NCI-H82 (cell line): ENCODE measurements at places on chromosomes 7 and 10.

GRCh38 chr7:20235288-20235687 is 18.1 kb upstream of the MACC1 start:
- no peak for DNase-seq

DNA sequence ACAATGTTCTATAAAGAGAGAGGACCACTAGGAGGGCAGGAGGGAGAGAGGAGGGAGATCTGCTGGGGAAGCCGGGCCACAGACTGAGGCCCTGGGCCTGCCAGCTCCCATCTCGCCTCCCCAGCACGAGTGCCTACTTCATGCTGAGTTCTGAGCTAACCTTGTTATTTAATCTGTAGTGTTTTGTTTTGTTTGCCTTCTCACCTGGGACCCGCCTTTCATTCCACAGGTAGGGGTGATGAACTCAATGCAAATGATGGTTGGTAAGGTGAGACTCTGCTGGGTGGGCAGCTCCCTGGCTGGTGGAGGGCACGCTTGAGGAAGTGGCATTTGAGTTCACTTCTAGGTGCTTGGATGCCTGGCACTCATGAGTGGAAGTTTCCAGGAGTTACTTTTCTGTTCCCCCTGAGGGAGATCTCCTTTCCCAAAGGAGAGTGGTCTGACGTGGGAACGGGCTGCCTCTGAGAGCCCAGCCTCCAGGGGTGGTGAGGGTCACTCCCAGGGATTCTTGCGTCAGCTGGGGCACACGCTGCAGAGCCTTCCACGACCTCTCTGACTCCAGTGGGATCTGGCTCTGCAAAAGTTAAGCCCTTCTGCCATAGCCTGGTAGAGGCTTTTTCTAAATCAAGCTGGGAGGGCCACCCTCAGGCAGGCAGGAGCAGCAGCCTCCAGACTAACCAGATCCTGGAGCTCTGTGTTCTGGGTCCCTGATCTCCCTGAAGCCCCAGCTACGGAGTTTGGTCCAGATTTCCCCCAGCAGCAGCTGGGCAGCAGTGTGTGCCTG is 22.4 kb downstream of the UBTD1 start:
- DNase-seq: no peak

DNA sequence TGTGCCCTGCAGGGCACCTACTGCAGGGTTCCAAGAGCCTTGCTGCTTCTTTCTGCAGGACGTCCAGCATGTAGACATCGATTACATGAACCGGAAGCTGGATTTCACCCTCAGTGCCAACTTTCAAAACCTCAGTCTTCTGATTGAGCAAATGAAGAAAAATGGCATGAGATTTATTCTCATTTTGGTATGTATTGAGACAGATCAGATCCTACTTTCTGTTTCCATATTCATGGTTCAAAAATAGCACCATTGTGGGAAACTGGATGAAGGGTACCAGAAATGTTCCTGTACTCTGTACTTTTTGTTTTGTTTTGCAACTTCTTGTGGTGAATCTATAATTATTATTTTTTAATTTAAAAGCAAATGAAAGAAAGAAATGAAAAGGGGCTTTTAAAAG is 64.1 kb downstream of the MGAM2 start:
- no peak for DNase-seq

DNA sequence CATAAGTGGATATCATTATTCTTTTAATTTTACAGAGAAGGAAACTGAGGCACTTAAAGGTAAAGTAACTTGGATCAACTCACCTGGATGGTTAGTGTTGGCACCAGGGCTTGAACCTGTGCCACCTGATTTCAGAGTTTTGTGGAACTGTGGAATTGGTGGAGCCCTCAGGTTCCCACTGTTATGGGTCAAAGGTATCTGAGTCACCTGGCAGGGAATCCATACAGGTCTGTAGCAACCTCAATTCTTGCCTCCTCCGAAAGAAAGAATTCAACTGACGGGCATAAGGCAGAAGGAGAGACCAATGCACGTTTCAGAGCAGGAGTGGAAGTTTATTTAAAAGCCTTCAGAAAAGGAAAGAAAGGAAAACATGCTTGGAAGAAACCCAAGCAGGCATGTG is 25.2 kb upstream of the ADAMTS14 start:
- no peak for DNase-seq

- no peak for DNase-seq
Observed at GRCh38 chr10:132993271-132994184, 51.2 kb upstream of the CFAP46 start.

DNA sequence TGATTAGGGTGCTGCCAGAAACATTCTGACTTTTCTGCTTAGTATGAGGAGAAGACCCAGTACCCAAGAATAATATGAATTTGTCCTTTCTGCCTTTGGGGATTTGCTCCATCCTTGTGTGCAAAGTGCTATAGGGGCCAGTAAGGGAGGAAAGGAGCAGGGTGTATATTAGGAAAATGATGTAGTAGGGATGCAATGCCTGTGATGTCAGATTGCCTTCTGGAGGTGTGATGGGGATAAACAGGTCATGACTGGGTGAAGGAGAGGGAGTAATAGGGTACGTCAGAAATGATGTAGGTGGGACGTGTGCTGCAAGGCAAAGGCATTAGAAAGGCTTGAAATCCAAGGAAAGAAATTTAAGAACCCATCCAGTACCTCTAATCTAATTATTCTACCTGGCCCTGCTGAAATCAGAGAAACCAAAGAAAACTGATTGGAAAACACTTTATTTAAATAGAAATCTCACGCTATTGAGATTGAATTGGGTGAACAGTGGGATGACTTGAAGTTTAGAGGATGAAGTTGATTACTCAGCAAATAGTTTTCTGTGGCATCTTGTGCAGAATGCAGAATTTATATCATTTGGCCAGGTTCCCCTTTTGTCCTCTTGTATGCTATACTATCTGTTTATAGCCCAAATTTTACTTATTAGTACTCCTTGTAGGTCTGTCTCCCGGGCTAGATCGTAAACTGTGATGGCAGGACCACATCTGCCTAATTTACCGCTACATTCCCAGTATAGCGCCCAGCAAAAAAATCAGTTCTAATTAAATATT is 503.9 kb downstream of the SUGCT start:
- DNase-seq: no peak

DNA sequence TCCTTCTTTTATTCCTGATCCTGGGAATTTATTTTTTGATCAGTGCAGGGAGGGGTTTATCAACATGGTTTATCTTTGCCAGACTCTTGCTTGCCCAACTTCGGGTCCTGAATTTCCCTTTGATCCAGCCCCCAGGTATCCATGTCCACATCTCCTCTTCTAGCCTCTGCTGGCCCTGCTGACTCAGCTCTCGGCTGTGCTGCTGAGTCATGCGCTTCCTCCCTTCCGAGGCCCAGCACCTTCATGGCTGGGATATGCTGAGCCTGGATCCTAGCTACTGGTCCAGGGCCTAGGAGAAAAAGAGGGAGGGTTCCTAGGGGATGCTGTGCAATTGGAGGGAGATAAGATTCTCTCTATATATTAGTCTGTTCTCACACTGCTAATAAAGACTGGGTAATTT is 380.7 kb upstream of the SHH start:
- no peak for DNase-seq

GRCh38 chr10:79179164-79179956 is 110.6 kb downstream of the ZMIZ1 start:
- peak; percentile 49 for DNase-seq

DNA sequence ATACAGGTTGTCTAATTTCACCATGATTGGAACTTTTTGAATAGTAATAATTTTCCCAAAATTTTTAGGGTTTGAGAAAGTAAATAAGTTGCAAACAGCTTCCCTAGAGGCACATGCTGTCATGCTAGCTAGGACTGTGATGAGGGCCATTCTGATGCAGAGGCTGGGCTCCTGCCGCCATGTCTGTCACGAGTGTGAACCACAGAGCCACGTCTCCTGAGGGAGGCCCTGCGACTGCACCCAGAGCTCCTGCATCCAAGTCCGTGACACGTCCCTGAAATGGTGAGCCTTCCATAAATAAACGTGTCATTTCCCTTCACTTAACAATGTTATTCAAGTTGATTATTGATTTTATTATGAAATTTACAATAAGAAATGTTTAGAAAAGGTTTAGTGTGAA is 40.0 kb downstream of the C10orf120 start:
- no peak for DNase-seq

- no peak for DNase-seq
Observed at GRCh38 chr7:38351601-38352000, 78.2 kb upstream of the TARP start.

GRCh38 chr7:42590771-42591310 is 321.0 kb downstream of the C7orf25 start:
- DNase-seq: no peak

DNA sequence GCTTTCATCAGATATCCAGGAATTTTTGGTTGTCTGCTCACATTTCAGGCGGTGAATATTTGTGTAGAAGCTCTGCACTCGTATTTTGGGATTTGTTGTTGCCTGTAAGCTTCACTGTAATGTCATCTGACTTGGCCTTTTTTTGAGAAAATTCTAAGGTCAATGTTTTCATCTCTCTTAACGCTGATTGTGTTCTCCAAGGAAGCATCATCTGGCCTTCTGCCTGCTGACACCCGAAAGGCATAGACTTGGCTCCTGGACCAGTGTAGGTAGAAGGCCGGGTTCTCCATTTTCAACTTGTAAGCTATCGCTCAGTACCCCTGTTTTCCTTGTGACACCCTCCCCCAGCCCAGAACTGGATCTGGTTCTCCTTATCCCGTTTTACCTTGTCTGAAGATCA is 44.2 kb downstream of the SLC13A1 start:
- DNase-seq: peak; percentile 32

DNA sequence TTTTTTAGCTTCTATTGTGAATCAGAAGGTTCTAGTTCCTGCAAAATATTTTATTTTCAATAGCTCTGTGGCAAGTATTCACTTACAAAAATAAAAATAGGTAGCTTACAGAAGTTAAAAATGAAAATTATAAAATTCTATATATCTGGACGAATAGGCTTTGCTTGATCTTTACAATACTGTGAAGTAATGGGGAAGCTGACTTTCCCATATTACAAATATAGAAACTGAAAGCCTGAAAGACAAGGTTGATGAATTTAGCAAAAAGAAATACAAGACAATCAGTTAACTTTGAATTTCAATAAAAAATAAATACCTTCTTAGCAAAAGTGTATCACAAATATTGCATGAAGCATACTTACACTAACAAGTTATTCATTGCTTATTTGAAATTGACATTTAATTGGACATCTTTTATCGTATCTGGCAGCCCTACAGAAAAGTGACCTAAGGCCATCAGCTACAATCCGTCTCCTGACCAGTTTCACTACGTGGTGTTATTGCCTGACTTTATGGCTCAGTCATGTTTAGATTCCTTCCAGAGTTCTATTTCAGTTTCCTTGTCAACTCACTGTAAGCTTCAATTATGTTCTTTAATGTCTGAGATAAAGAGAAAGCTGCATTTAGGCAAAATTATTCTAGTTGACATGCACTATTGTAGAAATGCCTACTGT is 310.5 kb upstream of the HGF start:
- DNase-seq: no peak

GRCh38 chr7:80997841-80998240 is 79.0 kb upstream of the SEMA3C start:
- no peak for DNase-seq

GRCh38 chr7:116592041-116592355 is 67.2 kb downstream of the CAV1 start:
- no peak for DNase-seq

- DNase-seq: no peak
Observed at GRCh38 chr10:29537799-29538198, 97.0 kb downstream of the SVIL start.

DNA sequence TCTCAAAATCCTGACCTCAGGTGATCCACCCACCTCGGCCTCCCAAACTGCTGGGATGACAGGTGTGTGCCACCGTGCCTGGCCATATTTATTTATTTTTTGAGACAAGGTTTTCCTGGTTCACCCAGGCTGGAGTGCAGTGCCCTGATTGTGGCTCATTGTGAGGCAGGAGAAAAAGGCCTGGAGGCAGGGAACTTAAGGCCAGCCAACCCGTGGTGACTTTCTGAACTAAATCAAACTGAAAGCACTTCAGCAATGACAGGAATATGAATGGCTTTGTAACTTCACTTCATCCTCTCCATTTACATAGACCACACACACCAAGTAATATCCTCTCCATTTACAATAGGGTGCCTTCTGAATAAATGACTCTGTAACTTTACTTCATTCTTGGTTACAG is 124.4 kb downstream of the CCDC3 start:
- no peak for DNase-seq

DNA sequence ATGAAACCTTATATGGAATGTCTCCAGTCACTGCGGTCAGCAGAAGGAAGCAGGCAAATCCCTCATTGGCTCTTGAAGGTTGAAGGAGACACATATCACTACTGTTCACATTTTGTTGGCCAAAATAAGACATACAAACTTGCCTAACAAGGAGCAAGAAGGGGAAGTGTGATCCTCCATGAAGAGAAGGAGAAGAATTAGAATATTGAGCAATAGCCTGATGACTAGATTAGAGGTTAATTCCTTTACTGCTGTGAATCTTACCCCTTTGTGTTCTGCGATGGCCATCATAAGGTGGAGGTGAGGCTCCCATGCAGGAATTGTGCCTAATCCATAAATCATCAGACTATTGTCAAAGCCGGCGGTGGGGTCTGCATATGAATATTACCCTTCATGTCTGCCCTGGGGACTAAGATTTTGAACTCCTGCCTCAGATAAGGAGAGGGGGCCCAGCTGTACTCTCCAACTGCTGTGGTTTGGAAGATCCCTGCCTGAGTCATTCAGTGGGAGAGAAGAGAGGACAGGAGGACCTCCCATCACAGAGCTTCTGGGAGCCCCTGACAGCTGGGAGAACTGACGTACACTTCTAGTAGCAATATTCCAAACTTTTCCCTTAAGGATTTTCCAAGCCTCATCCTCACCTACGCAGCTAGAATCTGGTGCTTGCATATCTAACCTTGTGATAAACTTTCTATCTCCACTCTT is 398.5 kb downstream of the REEP3 start:
- peak; percentile 87 for DNase-seq

DNA sequence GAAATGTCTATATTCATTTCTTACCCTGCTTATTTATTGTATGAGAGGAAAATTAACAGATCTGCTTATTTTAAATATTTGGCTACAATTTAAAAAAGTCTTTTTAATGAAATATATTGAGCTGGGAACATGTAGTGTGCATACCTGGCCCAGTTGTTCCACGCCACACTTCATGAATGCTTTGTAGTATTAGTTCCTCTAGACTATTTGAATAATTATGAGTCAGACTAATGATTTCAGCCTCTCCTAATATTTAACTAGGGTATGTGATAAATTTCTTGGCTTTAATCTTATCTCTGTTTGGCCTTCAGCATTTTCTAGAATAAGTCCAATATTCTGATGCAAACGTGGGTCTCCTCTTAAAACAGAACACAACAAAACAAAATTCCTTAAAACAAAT is 226.6 kb downstream of the CREB5 start:
- DNase-seq: no peak

DNA sequence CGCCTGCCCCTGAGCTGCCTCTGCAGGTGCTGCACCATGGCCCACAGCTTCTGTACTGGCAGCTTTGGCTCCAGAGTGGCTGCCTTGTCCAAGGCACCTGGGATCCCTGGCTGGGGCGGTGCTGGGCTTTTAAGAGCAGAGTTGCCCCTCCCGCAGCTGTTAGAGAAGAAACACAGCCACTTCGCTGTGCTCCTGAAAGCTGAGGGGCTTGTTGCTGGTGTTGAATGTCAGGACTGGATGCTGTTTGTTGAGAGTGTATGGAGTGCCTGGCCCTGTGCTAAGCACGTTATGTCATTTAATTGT is 6.2 kb downstream of the FAM241B start:
- no peak for DNase-seq

- DNase-seq: peak; percentile 80
Observed at GRCh38 chr7:149422162-149422913, 38.5 kb downstream of the ZNF777 start.
